Activated CD4-positive, alpha-beta T cell treated with anti-CD3 and anti-CD28 coated beads for 1 hour (primary cell): ENCODE measurements at places on chromosomes 16 and 17.

GRCh38 chr17:21756856-21757619 is 64.7 kb downstream of the KCNJ18 start:
- DNase-seq, result no peak

DNA sequence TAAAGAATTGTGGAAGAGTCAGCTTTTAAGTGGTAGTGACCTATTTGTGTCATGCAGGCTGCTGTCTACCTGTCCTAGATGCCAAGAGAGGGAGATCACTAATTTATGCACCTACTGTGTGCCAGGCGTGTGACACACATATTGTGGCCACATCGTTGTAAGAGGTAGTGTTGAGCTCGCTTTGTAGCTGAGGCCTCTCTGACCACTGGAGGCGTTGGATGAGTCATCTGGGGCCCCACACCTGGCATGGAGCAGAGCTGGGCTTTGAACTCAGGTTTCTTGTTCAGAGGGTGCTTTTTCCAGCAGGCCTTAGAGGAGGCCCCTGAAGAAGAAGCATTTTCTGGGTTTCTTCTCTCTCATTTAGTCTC is 52.3 kb upstream of the LGALS9 start:
- no peak for DNase-seq

- peak; percentile 40 for DNase-seq
These were observed 902 bp upstream of the DHRS7B start for GRCh38 chr17:21125862-21126261.

- DNase-seq, result no peak
These were observed 115.1 kb downstream of the HIC1 start for GRCh38 chr17:2170023-2170422.

- no peak for DNase-seq
These were observed 169.3 kb downstream of the CDH13 start for GRCh38 chr16:82796047-82796446.

DNA sequence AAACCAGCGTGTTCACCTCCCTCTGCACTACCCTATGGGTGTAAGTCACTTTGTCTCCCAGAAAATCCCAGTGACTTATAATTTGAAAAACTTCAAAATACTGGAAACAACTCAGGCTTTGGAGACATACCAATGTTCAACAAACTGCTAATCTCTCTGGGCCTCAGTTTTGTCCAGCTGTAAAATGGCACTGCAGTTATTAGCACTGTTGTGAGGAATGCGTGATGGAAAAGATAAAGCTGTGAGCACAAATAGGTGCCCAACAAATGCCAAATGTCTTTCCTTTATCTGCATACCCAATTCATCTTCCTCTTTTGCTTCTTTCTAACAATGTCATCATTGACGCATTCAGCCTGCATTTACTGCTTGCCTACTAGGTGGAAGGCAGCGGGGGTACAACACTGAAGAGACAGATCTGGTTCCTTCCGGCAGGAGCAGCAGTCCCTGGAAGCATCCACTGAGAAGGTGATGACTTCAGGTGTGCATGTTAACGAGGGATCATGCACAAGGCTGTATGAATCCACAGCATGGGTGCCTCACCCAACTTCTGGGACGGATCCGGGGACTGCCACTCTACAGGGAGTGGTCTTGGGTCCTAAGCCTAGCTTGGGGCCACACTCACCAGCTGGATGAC is 63.4 kb downstream of the CYTH1 start:
- no peak for DNase-seq

DNA sequence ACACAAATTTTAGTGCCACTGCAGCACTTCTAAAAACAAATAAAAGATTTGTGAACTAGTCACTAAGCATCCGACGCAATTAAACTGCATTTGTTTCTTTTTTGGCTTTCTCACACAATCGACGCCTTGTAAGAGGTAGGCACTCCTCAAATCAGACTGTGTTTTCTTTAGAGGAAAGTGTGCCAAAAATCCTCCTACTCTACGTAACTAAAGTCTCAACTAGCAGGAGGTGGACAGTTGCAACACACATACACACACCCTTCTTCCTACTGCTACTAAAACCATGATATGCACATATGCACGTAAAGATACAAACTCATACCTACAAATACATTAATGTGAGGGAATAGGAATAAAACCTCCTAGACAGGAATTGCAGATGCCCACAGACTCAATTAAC is 844.7 kb upstream of the SOX9 start:
- DNase-seq, result no peak

- DNase-seq, result no peak
These were observed 28.7 kb downstream of the CACNA1G start for GRCh38 chr17:50589095-50589705.

GRCh38 chr17:29125651-29126050 is 54.5 kb downstream of the MYO18A start:
- no peak for DNase-seq

DNA sequence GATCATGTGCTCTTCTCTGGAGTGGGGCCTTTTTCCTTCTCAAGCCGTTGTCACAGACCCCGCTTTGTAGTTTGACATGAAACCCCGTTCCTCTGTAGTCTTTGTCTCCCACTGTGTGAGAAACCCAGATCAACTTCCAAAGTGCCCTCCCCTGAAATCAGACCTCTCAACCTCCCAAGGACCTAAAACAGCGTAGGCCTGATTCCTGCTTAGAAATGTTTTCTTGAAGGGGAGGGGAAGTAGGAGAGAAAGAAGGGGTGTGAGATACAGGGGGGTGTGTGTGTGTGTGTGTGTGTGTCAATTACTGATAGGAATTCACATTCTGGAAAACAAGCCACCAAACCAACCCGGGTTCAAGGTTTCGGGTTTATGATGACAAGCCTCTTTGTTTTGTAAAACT is 1.4 kb downstream of the UBE2O start:
- no peak for DNase-seq

- DNase-seq, result no peak
These were observed 33.4 kb upstream of the LONP2 start for GRCh38 chr16:48210747-48211146.
